SK-MEL-5 (cell line): ENCODE measurements at places on chromosomes 12 and 14.

- DNase-seq, result no peak
Measured at GRCh38 chr14:59081720-59082119, 106.7 kb upstream of the DAAM1 start.

DNA sequence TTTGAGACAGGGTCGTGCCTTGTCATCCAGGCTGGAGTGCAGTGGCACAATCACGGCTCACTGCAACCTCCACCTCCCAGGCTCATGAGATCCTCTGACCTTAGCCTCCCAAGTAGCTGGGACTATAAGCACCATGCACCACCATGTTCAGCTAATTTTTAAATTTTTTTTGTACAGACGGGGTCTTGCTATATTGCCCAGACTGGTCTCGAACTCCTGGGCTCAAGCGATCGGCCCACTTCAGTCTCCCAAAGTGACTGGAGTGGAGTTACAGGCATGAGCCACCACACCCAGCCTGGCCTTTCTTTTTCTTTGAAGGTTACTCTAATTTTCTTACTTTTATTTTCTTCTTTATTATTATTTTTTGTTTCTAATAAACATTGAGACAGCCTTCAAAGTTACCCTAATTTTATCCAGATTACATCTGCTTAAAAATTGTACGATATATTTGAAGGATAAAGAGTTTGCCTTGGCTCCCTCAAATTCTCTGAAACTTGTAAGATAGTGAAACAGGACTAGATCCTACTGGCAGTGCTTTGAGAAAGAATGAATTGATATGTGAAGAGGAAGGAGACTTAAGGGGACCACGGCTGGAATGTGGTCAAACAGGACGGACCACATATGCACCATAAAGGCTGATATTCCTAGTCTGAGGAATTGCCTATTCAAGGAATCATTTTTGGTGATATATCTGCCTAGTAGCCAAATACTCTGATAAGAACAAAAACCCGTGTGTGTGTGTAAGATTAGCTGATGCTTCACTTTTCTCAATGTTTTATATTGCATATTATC is 14.1 kb upstream of the SINHCAF start:
- DNase-seq, result no peak

DNA sequence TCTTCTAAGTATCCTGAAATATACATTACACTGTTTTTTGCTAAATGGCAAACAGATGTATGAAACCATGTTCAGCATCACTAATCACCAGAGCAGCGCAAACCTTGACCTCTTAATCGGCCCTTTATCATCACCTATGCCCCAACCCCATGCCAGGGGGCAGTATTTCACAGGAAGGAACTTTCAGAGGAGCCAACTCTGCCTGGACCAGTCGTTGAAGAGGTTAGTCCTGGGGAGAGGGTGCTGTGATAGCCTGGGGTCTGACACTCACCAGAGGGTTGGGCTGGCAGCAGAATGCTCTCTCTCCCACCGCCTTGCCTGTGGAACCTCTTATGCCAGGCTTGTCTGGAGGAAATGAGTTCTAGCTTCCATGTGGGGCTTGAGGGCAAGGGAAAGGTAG is 411.7 kb downstream of the TMEM117 start:
- DNase-seq, result no peak

DNA sequence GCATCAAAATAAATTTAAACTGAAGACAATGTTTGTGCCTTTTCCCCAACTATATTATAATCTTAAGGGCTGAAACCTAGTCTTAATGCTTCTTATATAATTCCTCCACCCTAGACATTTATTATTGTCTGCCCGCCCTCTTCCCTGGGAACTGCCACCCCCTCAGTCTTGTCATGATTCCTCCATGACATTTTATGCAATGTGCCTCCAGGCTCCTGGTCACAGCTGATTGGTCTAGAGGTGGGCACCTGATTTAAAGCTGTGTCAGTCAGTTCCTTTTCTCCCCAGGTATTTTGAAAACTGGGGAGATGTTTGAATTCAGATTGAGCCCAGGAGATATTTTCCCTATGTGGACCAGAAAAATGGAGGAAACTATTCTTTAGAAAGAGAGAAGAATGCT is 401.4 kb downstream of the PCNX1 start:
- no peak for DNase-seq

DNA sequence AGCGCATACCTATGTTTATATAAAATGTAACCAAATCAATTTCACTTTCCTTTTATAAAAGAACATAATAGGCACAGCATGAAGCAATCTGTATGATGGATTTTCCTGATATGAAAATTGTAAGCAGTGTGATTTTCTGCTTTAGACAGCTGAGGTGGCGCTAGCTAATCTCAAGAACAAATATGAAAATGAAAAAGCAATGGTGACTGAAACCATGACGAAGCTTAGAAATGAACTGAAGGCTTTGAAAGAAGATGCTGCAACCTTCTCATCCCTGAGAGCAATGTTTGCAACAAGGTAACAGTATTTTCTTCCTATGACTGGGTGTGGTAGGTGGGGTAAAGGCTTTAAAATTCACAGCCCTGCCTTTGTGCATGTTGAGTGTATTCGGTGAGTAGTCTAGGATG is 65.0 kb upstream of the FGD4 start:
- DNase-seq, result no peak

- DNase-seq, result peak; percentile 88
Measured at GRCh38 chr12:110698171-110698902, 9.4 kb upstream of the HVCN1 start.
